ENCODE measurements at places on chromosomes 4 and X.

DNA sequence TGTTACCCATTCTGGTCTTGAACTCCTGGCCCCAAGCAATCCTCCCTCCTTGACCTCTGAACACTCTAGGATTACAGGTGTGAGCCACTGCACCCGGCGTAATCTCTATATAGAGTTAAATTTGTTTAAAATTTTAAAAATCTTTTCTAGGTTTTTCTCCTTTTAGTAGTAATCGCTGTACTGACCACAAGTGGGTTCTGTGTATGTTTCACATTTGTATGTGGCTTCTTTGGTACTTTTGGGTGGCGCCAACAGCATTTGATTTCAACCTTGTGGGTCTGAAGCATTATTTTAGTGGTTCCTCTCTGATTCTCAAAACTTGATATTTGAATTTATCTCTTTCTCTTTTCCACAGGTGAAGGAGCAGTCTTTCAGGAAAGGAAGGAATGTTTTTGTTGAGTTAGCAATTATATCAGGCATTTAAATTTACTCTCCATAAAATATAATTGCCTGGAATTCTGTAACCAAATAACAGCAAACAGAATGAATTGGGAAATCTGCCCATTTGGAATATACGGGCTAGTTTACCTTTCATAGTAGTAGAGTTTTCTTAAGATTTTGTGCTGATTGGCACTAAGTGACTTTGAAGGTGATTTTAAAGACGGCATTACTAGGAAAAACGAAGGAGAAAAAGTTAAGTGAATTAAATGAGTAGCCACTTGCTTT, 29.5 kb downstream of the ARHGAP10 start:
- no peak for DNase-seq

- no peak for DNase-seq
Measured at GRCh38 chr4:126541820-126542219, 1090.9 kb upstream of the INTU start.

DNA sequence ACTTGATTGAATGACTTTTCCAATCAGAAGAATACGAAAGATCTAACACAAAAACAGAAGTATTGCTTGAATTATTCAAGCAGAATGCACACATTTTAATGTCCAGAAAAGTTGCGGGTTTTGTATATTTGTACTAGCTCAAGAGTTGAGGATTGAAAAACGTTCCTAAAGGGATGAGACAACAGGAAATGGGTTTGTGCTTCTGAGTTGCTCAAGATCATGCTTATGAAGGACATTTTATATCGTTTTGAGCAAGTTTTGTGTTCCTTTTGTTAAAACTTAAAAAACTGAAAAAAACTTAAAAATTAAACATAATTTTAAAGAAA, 353 bp upstream of the SMIM10 start:
- no peak for DNase-seq

DNA sequence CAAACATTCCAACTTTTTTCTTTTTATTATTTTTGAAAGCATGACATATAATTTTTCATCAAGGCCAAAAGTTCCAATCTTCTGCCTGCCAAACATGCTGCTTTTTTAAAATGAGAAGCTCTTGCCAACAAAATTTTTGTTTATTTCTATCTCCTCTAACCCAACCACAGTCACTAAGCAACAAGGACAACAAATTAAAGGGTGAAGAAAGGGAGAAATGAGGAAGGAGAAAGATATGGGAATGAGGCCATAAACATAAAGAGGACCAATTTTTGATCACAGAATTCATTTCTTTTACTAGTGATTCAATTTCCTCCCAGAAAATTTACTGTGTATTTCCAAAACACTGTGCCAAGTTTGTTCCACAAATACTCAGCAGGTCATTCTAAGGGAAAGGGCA, 537.0 kb upstream of the DIAPH2 start:
- no peak for DNase-seq

DNA sequence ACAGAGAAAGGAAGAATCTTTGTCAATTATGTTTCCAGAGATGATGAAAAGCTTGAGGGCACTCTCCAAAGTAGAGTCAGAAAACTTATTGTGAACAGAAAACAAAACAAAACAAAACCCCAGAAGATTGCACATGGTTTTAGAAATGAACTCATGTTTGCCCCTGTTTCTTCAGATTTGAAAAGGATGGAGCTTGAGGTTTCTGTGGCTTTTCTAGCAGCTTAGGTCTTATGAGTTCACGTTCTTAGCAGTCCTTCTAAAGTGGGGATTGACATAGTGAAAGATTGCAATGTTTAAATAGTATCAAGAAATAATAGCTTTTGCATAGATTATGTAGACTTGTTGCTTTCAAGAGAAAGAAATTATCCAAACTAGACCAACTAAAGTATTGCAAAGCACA, 421.8 kb downstream of the GBA3 start:
- no peak for DNase-seq

- DNase-seq: no peak
Measured at GRCh38 chr4:185825737-185826136, 13.7 kb upstream of the SORBS2 start.

DNA sequence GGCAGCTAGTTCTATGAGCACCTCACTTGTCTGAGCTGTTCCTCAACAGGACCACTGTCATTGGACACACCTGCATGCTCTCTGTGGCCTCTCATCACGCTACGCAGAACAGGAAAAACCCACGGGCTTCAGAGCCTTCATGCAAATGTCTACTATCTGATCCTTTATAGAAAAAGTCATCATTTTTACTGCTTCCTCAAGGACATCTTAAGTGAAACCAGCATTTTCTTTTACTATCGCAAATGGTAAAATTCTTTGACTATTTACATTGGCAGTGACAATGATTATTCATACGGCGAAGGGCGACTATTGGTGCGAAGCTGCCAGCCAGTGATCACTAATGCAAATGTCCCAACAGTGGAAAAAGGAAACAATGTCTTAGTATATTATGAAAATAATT, 147.0 kb downstream of the AFAP1 start:
- DNase-seq: no peak

- DNase-seq: no peak
Measured at GRCh38 chr4:177229331-177229730, 80.3 kb upstream of the NEIL3 start.

DNA sequence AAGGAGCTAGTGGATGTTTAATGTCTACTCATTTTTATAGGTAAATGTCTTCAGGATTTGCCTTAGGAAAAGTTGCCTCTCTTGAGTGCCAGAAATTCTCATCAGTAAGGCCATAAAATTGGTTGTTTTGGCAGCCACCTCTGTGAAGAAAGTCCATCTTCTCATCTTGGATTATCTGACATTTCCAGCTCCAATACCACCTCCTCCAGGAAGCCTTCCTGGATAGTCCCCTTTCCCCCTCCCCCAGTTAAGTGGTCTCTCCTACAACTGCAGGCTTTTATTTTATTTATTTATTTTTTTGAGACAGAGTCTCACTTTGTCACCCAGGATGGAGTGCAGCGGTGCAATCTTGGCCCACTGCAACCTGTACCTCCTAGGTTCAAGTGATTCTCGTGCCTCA, 87.1 kb downstream of the PPP2R2C start:
- DNase-seq: no peak

- DNase-seq: no peak
Measured at GRCh38 chrX:139297638-139298037, 232.9 kb upstream of the F9 start.

DNA sequence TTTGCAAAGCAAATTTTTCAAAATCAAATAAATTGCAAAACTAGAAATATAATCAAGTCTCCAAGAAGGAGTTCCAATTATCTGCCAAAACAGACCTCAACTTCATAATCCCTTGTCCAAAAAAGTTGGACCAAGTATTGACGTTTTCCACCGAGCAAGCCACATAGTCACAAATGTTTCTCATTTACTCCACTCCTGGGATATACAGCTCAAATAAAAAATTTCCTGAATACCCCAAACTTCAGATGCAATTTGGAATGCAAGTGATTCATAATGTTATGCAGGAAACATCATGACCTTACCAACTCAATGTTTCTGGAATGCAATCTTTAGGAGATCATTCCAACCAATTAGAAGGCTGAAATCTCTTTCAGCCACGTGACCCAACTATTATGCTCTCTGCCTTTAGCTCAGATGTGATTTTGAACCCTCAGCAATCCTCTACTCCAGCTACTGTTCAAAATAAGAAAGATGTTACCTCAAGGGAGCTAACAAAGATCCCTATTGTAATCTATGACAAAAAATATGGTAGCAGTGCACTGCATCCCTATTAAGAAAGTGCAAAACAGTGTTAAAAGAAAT, 72.4 kb downstream of the PRDM5 start:
- DNase-seq: no peak

DNA sequence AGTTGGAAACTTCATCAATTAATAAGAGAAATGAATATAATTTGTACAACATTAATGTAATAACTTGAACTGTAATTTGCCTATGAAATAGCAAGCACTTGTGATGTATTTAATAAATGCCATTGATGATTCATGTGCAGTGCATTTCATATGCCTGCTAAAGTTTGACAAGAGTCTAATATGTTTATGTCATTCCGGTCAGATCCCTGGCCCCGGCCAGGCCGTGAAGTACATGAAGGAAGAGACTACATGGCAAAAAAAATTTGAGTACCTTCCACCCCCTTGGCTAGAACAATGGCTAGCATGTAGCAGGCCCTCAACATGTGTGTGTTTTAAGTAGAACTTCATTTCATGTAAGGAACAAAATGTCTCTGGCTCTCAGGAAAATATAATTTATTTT, 161.3 kb downstream of the ATP10D start:
- DNase-seq: no peak

DNA sequence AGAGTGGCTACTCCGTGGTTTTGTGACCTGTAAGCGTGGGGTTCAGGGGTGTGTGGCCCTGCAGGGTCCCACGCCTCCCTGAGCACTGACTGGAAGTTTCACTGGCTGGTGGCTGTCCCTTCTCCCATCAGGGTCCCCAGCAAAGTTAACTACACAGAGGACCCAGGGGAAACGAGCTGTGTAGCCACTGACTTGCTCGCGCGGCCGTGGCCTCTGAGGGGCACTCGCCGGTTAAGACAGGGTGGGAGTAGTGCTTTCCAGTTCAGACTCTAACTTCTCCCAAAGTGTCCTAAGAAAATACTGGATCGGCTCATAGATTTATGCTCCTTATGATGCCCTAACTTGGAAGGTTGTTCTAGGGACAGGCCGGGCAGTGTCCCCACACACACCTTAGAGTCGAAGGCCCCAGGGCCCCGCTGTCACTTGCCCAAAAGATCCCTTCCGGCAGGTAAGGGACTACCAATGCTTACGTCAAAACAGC, 28.2 kb downstream of the NELFA start:
- DNase-seq: no peak

GRCh38 chrX:78527263-78527662, 131.9 kb downstream of the RTL3 start:
- no peak for DNase-seq

DNA sequence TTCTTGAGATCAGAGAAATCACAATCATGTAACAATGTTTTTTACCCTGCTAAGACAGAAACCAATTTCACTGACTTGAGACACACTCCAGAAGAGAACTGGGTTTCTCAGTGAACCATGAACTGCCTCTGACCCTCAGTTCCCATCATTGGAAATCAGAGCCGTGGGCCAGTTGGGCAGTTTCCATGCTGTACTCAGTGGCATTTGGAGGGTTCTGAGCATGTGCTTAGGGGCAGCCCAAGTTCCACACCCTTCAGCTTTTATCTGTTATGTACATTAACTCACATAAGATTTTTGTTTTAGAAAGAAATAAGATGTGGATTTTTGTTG, 77.9 kb downstream of the BTC start:
- no peak for DNase-seq

All from NCI-H2029 treated with DMSO at 0.1 percent for 48 hours (cell line).